K562 (cell line): ENCODE measurements at places on chromosomes 3 and 15. TPM values are rescaled to one million over a fixed set of nuclear protein-coding genes. Genes with fewer than 3 reads are reported as not detected.
A peak's percentile ranks its signal among the peaks of the same experiment; 100 is the strongest.

GRCh38 chr3:12999147-13000140 is 73.8 kb downstream of the IQSEC1 start:
- H3K4me3 ChIP-seq, result peak overlapping the region; percentile 5; the same call in 1 of the 2 replicates
- no peaks in the 10 kb centered on the region for H3K27me3 ChIP-seq
- peak; percentile 95 for DNase-seq
- peaks cover 45% of the 10 kb centered on the region for H3K4me1 ChIP-seq

GRCh38 chr15:92407321-92407720 is 13.6 kb downstream of the ST8SIA2 start:
- no peak overlapping the region for H3K27ac ChIP-seq
- DNase-seq, result no peak
- no peaks in the 10 kb centered on the region for H3K36me3 ChIP-seq
- H3K4me3 ChIP-seq, result no peak overlapping the region
- peaks cover 6% of the 10 kb centered on the region; the same call in 1 of the 3 replicates for H3K27me3 ChIP-seq

GRCh38 chr3:169923189-169923588 is 11.8 kb downstream of the SAMD7 start:
- no peak overlapping the region for H3K4me3 ChIP-seq
- no peaks in the 10 kb centered on the region for H3K36me3 ChIP-seq
- no peaks in the 10 kb centered on the region; the same call in 2 of the 3 replicates for H3K27me3 ChIP-seq
- no peak overlapping the region for H3K27ac ChIP-seq

The ZNF80 gene
- not detected in 2 replicates for polyA plus RNA-seq

The TERC gene
- 0.77 TPM in 1 of 2 replicates, not detected in the other for polyA plus RNA-seq
